ENCODE measurements at places on chromosomes 5 and 9.

DNA sequence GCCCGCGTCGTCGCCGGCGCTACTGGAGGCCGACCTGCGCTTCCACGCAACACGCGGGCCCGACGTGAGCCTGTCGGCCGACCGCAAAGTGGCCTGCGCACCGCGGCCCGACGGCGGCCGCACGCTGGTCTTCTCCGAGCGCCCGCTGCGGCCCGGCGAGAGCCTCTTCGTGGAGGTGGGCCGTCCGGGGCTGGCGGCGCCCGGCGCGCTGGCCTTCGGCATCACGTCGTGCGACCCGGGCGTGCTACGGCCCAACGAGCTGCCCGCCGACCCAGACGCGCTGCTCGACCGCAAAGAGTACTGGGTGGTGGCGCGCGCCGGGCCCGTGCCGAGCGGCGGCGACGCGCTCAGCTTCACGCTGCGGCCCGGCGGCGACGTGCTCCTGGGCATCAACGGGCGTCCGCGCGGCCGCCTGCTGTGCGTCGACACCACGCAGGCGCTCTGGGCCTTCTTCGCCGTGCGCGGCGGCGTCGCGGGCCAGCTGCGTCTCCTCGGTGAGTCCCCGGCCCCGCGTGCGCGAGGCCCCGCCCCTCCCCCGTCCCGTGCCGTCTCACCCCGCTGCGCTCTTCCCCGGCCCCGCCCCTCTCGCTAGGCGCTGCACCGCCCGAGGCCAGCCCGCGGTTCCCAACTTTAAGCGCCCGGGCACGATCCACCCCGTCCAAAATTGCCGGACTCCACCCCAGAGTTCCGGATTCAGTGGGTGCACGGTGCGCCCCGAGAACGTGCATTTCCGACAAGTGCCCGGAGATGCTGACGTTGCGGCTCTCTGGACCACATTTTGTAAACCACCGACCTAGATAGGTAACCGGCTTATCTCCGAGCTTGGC, 42.8 kb downstream of the NEURL1B start:
- DNase-seq, result no peak

DNA sequence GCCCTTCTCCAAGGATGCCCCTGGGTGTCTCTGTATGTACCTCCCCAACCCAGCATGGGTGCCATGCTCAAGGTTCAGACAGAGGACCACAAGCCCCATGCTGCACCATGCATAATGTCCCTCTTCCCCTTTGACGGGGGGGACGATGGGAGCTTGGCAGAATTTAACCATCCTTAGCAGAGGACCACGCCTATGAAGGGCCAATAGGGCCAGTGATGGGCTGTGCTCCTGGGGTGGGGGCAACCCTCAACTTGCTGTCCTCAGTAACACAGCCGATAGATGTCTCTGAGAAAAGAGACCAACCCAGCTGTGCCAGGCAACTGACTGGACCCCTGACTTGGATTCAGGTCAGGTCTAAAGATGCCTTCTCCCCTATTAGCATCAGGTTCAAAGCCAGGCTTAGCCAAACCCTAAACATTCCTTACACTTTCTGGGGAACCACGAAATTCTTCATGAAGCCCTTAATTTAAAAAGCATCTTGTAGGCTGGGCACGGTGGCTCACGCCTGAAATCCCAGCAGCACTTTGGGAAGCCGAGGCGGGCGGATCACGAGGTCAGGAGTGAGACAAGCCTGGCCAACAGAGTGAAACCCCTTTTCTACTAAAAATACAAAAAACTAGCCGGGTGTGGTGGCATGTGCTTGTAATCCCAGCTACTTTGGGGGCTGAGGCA, 20.7 kb upstream of the JADE2 start:
- no peak for DNase-seq

- no peak for DNase-seq
Observed at GRCh38 chr9:36895744-36896260, 138.3 kb downstream of the PAX5 start.

GRCh38 chr9:1048811-1049210, 1.3 kb upstream of the DMRT2 start:
- no peak for DNase-seq

DNA sequence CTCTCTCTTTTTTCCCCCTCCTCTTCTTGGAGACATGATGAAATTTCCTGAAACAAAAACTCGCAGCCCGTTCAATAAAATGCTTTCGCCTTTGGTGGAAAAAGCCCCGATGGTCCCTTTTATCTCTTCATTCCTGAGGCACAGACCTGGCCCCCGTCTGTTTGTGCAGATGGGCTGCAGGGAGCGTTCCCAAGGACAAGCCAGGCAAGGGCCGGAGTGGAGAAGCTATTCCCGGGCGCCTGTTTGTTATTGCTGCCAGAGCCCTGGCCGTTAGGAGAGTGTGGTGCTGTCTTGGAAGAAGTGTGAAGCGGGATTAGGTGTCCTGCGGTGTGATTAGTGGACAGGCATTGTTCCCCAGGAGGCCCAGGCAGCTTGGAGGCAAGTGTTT, 71.9 kb downstream of the SMIM23 start:
- DNase-seq, result no peak

- no peak for DNase-seq
Observed at GRCh38 chr5:133147815-133148567, 96.2 kb downstream of the HSPA4 start.

DNA sequence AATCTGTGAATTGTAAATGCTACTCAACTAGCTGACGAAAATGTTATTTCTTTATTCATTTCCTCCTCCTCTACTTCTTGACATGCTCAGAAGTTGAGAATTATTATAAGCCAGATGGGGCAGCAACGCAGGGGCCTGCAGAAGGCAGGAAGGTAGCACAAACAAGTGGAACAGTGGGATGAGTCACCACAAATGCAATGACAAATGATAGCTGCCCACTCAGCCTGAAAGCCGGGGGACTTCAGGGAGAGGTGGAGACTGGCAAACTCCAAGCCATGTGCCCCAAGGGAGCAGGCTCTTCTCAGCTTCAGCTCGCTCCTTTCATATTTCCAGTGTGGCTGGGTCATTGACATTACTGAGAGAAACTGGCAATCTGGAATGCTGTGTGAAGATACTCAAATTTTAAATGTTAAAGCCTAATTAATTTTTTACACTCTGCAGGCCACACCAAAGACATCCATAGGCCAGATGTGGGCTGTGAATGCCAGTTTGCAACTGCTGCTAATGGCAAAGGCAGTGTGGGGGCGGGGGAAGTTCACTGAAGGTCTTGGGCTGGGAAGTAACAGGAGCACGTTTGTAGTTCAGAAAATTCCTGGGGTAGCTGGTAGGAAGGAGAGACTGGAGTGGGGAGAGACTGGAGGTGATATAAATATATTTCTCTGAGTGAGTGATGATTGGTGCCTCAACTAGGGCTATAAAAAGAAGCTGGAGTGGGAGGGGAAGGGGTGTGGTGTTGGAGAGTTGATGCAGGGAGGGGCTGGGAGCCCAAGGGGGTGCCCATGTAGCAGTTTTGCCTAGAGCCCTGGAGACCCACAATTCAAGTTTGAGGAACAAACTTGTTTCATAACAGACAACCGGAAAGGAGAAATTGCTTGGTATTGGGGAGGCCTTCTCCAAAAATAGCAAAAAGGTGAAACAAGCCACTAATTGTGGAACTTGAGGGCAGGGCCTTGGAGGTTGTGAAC, 20.8 kb upstream of the ADRB2 start:
- DNase-seq, result no peak

DNA sequence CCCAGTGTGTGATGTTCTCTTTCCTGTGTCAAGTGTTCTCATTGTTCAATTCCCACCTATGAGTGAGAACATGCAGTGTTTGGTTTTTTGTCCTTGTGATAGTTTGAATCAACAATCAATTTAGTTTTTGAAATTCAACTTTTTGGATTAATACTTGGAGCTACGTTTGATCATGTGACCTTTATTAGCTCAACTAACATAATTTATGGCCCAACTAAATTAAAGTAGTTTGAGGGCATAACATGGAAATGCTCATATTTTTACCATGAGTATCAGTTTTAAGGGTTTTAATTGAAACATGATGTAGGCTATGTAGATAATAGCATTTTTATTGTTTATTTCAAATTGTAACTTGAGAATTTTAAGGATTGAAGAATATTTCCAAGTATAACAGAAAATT, 168.0 kb downstream of the CCDC171 start:
- DNase-seq, result no peak

- DNase-seq, result no peak
Observed at GRCh38 chr9:94145640-94146039, 61.4 kb downstream of the PTPDC1 start.

- no peak for DNase-seq
Observed at GRCh38 chr5:1262381-1262780, 32.5 kb downstream of the TERT start.

DNA sequence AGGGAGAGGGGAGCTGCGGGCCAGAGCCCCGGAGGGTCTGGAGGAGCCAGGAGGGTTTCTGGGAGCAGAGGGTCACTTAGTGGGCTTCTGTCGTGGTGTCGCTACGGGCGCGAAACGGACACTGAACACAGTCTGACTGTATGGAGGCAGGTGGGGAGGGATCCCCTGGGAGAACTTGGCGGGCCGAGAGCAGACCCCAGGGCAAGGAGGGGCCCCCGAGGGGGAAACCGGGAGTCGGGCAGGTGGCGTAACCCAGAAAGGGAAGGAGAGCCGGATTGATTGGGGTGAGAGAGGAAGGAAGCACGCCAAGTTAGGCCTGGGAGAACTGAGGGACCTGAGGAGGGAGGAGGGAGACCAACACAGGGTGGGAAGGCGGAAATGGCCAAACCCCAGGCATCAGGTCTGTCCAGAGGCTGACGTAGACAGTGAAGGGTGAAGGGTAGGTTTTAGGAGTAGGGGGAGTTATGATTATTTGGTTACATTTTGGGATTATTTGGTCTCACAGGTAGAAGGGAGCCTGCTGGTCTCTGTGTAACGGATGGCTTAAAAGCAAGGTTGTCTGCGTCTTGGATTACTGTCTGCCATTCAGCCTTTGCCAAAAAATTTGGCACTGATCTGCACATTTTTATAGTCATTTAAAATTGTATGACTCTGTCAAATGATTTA, 3.3 kb upstream of the MSMP start:
- no peak for DNase-seq

GRCh38 chr5:113053511-113053995, 77.0 kb downstream of the DCP2 start:
- no peak for DNase-seq

GRCh38 chr9:129177791-129178567, at the start of gene IER5L:
Gene IER5L, minus strand, starts transcription at chr9:129178261. Its CDS starts 209 bp downstream, at chr9:129178052.
- peak; percentile 99 for DNase-seq

DNA sequence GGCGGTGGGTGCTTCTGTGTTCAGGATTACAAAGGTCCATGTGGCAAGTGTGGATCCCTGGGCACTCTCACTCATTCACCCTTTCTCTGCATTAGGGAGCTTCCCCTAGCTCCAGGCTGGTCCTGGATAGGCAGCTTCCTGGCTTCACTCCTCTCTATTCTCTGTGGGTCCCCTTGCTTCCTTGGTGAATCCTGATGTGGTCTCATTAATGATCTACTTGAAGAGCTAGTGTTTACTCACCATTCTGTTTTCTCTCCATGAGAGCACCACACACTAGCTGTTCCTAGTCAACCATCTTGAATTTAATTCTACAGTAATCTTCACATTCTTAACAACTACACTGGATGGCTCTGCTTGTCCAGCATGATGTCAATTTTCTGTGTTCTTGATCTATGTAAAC, 90.0 kb upstream of the PLPPR1 start:
- DNase-seq, result no peak

GRCh38 chr5:120544043-120544442, 79.9 kb downstream of the PRR16 start:
- no peak for DNase-seq

- no peak for DNase-seq
Observed at GRCh38 chr9:100220936-100221335, 121.9 kb downstream of the INVS start.

GRCh38 chr9:18441261-18441660, 32.7 kb upstream of the ADAMTSL1 start:
- DNase-seq, result no peak

DNA sequence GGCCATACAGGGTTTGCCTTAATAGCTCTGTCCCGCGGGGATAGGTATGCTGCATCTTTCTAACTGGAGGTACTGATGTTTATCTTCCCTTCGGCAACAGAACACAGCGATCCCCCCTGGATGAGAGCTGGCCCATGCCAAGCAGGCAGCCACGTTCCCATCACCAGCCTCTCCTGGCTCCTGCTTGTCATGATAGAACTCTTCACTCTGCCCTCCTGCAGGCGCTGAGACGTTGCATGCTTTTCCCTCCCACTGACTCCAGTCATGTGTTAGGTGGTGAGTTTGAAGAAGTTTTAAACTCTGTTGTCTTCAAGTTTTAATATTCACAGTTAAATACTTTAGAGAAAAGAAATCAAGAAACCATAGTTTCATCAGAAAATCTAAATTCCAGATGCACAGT, 60.0 kb downstream of the MED27 start:
- no peak for DNase-seq

DNA sequence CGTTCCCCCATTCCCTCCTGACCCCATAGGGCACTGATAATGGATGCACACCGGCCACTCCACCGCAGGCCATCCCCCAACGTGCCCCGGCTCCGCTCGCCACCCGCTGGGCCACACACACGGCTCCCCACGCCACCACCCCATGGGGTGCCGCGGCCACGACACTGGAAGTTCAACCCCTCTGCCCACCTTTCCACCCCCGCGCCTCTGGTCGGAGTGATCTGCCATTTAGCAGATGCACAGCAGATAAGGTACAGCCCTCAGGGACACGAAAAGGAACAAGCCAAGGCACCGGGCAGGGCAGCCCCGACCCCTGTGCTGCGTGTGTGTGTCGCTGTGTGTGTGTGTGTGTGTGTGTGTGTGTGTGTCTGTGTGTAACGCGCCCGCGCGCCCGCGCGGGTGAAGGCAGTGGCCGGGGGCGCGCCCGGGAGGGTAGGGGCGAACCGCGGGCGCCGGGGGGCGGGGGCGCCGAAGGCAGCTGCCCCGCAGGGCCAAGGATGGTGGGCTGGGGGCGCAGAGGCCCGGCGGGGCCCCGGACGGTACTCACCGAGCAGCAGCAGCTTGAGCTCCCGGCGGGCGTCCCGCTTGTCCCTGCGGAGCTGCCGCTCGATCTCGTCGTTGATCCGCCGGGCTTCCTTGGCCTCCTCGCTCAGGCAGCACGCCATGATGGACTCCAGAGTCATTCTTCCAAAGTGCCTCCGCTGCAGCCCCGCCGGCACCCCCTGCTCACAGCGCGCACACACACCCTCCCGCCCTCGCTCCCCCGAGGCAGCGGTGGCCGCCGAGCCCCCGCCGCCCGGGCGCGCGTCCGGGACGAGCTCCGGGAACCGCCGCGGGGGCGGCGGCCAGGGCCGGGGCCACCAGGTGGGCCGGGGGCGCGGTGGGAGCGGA, 813 bp downstream of the GNAQ start:
- no peak for DNase-seq

DNA sequence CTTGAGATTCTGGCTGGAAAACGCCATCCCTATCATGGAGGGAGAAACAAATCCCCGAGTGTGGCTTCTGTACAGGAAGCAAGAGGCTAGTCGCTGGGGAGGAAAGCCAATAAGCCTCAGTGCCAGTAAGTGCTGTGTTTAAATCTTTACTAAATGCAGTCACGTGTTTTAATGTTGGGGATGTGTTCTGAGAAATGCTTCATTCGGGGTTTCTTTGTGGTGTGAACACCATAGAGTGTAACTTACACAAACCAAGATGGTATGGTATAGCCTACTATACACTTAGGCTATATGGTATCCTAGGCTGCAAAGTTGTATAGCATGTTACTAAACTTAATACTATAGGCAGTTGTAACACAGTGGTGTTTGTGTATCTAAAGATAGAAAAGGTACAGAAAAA, 94.7 kb downstream of the GCNT1 start:
- DNase-seq, result no peak

- no peak for DNase-seq
Observed at GRCh38 chr9:124342776-124343485, 72.3 kb downstream of the PSMB7 start.
